ENCODE measurements at places on chromosomes 5 and 9. TPM values are rescaled to one million over a fixed set of nuclear protein-coding genes. Genes with fewer than 3 reads are reported as not detected.
A peak's percentile ranks its signal among the peaks of the same experiment; 100 is the strongest.

GRCh38 chr9:21402386-21403251 is 6.3 kb upstream of the IFNA8 start:
- H3K4me1 ChIP-seq, result peaks cover 8% of the 10 kb centered on the region
- H3K27ac ChIP-seq, result no peak overlapping the region
- no peaks in the 10 kb centered on the region for H3K36me3 ChIP-seq
- H3K27me3 ChIP-seq, result no peaks in the 10 kb centered on the region
- DNase-seq, result no peak
- H3K4me3 ChIP-seq, result peak overlapping the region; percentile 39

DNA sequence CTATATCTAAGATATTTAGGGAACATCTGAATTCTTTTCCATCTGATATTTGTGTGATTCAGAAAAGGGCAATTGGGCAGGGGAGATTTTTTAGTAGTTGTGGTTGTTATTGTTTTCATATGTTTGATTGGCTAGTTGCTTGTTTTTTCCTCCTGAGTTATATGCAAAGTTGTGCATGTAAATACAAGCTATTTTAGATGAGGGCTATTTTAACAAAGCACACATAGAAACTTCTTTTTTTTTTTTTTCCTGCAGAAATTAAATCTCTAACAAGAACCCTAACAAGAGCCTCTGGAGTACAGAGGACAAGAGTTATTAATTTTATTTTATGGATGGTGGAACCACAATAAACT is 559.1 kb downstream of the CETN3 start:
- H3K4me1 ChIP-seq, result no peaks in the 10 kb centered on the region
- H3K36me3 ChIP-seq, result no peaks in the 10 kb centered on the region
- H3K27ac ChIP-seq, result no peak overlapping the region
- no peaks in the 10 kb centered on the region for H3K27me3 ChIP-seq
- DNase-seq, result no peak

GRCh38 chr9:135602789-135603481 is 36.4 kb downstream of the GLT6D1 start:
- DNase-seq, result no peak
- no peaks in the 10 kb centered on the region for H3K36me3 ChIP-seq
- no peak overlapping the region for H3K27ac ChIP-seq
- no peak overlapping the region for H3K4me3 ChIP-seq
- H3K27me3 ChIP-seq, result no peaks in the 10 kb centered on the region

Gene RAD1
- 2.0 TPM for total RNA-seq

DNA sequence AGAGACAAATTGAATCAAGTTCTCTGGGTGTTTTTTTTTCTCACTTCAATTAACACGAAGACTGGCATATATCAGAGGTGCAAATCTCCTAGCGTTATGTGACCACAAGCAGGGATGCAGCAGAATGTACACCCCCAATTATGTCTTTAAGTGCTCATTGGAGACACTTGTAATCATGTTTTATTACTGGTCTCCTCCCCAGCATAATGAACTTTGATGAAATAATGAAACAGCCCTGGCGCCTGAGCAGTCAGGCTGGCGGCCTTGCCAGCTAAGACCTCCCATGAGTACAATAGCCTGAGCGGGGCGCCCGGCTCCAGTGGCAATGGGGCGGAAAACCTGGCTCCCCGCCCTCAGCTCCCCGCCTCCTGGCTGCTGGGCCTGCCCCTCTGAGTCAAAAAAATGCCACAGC is 209.4 kb upstream of the MSX2 start:
- no peaks in the 10 kb centered on the region for H3K27me3 ChIP-seq
- DNase-seq, result no peak
- no peaks in the 10 kb centered on the region for H3K36me3 ChIP-seq
- H3K4me1 ChIP-seq, result no peaks in the 10 kb centered on the region
- no peak overlapping the region for H3K27ac ChIP-seq
- H3K4me3 ChIP-seq, result no peak overlapping the region

DNA sequence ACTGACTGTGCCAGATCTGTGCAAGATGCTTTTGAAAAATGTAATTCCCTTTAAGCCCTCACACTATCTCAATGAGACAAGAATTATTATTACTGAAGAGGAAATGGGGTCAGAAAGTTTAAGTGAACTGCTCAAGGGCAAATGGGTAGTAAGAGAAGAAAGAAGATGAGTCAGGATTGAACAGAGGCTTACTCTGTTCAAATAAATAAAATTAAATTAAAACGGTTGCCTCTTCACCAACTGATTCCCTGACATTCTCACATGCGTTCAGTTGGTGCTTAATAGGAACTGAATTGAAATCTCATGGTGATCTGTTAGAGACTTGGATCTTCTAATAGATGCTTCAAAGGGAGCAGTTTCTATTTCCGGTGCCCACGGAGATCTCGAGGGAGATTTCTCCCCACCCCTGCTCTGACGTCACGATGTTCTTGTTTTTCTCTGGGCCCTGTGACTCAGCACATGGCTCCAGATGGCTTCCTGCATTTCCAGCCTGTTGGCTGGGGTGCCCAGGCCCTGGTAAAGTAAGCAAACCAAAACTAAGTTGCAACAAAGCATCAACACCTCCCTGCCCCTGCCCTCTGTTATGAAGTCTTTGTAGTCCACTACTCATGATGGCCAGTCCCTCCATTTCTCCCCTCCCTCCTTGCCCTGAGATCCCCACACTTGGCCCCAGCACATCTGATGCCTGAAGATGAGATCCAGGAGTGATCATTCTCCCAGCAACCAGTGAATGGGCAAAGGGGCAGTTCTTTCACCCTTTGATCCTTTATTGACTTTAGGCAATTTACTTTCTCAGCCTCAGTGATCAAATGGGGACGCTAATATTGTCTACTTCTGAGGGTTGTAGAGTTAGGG is 106.1 kb upstream of the CPEB4 start:
- peak overlapping the region; percentile 72 for H3K27ac ChIP-seq
- no peak overlapping the region for H3K4me3 ChIP-seq
- H3K36me3 ChIP-seq, result no peaks in the 10 kb centered on the region
- H3K4me1 ChIP-seq, result peaks cover 16% of the 10 kb centered on the region
- peak; percentile 78 for DNase-seq

Gene PCSK5
- 66.3 TPM for total RNA-seq

Gene OR2K2
- total RNA-seq, result not detected

DNA sequence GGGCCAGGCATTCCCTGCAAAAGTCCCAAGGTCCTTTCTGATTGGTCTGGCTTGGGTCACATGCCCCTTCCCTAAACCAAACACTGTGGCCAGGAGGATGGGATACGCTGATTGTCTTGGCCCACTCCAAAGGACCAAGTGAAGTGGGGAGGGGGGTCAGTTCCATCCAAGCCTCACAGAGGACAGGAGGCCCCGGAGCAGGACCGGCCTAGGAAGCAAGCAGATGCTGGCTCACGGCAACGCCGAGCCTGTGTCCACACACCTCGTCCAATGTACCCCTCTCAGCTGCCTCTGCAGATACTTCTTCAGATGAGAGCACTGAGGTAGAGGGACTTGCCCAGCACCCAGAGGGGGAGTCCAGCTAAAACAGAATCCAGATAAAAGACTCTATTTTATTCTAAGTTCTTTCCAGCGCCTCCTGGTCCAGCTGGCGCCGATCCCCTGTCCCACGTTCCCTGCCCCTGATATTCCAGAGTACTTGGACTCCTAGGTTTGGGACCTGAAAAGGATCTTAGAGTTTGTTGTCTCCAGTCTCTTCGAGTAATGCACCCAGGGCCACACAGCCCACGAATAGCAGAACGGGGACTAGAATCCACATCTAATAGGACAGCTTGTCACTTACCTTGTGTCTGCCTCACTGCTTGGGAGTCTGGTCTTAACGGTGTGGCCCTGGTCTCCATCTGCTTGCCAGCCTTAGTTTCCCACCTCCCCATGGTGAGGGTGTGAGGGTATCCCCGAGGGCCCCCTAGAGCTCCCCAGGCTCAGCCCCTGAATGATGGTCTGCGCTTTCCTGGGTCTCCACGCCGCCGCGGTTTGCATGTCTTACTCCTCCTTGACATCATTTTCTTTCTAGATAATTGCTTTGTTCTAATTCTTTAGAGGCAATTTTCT is 72.4 kb upstream of the UNC5A start:
- no peaks in the 10 kb centered on the region for H3K4me1 ChIP-seq
- no peak overlapping the region for H3K4me3 ChIP-seq
- no peak overlapping the region for H3K27ac ChIP-seq
- peak; percentile 15 for DNase-seq
- H3K36me3 ChIP-seq, result no peaks in the 10 kb centered on the region

DNA sequence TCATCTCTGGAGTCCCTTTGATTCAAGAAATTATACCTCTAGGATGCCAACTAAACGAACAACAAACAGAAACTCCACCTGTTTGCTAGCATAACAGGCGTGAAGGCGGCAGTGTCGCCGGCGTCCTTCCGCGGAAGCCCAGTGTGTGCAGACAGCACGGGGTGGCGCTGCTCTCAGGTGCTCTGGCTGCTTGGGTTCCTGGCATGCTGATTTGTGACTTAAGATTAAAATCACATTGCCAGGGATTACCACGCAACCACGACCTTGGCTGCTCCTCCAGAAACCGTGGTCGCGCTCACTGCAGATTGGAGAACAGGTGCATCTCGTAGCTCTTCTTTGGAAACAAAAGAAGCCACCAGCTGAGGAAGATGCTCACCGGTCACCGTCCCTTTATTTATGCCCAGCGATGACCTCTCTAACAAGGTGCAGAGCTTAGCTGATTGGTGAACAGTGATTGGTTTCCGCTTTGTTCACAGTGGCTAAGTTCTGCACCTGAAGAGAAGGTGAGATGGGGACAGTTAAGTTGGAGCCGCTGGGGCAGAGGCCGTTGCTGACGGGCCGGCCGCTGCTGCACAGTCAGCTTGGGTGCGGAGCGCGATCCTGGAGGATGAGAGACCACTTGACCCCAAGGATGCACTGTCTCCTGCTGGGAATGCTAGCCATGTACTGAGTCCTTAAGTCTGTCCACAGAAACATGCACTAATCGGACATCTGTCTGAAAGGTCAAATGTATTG is 232.3 kb downstream of the FANCC start:
- no peak overlapping the region for H3K4me3 ChIP-seq
- no peak for DNase-seq
- peaks cover 38% of the 10 kb centered on the region for H3K4me1 ChIP-seq
- peak overlapping the region; percentile 95 for H3K27ac ChIP-seq

GRCh38 chr5:157510682-157511081 is 50.7 kb downstream of the NIPAL4 start:
- peaks cover 9% of the 10 kb centered on the region for H3K36me3 ChIP-seq
- peak overlapping the region; percentile 93 for H3K27ac ChIP-seq
- no peaks in the 10 kb centered on the region for H3K27me3 ChIP-seq

DNA sequence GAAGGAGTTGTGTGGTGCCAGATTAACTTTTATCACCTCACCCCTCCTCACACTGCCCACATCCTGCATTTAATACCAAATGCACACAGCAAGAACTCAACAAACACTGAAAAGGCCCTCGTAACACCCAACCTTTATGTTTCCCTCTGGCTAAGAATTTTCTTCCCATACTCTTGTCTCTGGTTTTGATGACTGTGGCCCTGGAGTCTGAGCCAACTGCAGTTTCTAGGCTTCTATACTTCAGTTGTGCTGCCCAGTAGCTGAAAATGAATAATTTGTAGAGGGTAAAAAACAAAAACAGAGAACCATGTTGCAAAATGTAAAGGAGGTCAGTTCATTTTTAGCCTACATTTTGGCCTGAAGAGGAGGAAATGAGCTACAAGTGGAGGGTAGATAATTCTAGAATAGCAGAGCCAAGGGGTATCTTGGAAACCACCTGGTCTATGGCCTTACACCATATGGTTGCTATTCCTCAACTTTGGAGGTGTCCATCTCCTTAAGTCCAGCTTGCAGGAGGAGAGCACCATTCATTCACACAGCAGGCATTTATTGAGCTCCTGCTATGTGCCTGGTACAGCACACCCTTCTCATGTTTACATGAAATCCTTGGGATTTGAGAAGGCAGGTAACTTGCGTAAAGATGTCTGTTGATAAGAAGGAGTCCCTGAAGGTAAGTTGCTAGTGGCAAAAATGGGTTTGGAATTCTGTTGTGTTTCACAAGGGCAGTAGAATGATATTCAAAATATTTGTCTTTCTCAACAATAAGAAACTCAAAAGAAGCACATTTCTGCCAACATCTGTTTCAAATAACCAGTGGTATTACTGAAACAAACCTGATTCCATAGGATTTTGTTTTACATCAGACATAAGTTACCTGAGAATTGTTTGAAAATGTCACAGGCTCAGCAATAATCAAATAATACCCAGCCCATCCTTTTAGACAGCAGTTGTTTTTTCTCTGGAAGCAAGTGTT is 83.8 kb upstream of the TNFAIP8 start:
- no peaks in the 10 kb centered on the region for H3K27me3 ChIP-seq
- peak overlapping the region; percentile 6 for H3K27ac ChIP-seq
- H3K4me3 ChIP-seq, result no peak overlapping the region

DNA sequence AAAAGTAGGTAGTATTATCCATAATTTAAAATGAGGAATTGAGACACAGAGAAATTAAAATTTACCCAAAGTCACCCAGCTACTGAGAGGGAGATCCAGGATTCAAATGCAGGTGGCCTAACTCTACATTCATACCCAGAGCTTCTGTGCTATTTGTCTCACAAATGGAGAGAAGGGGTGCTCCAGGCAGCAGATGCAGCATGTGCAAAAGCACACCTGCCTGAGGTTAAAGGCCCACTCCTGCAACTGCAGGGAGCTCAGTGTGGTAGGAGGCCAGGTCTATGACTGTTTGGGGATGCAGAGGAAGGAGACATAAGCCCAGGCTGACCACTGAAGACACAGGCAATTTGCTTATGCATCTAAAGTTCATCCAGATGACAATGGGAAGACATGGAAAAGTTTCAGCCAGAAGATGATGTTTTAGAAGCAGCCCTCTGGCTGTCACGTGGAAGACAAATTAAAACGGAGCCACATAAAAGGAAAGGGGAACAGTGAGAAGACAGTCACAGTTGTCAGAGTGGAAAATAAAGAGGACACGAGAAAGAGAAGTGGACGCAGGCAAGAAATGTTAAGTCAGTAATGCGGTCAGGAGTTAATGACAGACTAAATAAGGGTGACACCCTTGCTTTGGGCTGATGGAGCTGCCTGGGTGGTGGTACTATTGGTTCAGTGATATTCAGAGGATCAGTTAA is 214.7 kb downstream of the EBF1 start:
- DNase-seq, result no peak
- no peaks in the 10 kb centered on the region for H3K4me1 ChIP-seq
- no peak overlapping the region for H3K27ac ChIP-seq
- no peak overlapping the region for H3K4me3 ChIP-seq

- no peak for DNase-seq
- peaks cover 13% of the 10 kb centered on the region for H3K4me1 ChIP-seq
- H3K27ac ChIP-seq, result no peak overlapping the region
- no peaks in the 10 kb centered on the region for H3K27me3 ChIP-seq
- H3K4me3 ChIP-seq, result no peak overlapping the region
- peaks cover 5% of the 10 kb centered on the region for H3K36me3 ChIP-seq
Observed at GRCh38 chr5:142597546-142598337, 88.1 kb downstream of the FGF1 start.

DNA sequence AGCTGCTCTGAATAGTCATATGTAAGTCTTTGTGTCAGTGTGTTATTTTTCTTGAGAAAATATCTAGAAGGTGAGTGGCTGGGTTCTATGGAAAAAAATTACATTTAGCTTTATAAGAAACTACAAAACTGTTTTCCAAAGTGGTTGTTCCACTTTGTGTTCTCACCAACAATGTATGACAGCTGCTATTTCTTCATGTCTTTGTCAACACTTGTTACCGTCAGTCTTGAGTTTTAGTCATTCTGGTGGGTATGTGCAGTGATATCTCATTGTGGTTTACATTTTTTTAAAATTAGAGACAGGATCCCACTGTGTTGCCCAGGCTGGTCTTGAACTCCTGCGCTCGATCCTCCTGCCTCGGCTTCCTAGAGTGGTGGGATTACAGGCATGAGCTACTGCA is 246.4 kb downstream of the PJA2 start:
- no peak overlapping the region for H3K4me3 ChIP-seq
- H3K36me3 ChIP-seq, result no peaks in the 10 kb centered on the region
- no peaks in the 10 kb centered on the region for H3K27me3 ChIP-seq

Gene SLCO6A1
- total RNA-seq, result not detected

GRCh38 chr9:109311731-109312130 is 9.1 kb downstream of the EPB41L4B start:
- H3K36me3 ChIP-seq, result no peaks in the 10 kb centered on the region
- no peaks in the 10 kb centered on the region for H3K27me3 ChIP-seq
- H3K27ac ChIP-seq, result no peak overlapping the region
- DNase-seq, result no peak
- H3K4me3 ChIP-seq, result no peak overlapping the region
